EL (cell line): ENCODE measurements at places on chromosomes 5 and 9.

- peak; percentile 25 for DNase-seq
Measured at GRCh38 chr9:131854896-131855613, 115.2 kb upstream of the RAPGEF1 start.

- no peak for DNase-seq
Measured at GRCh38 chr9:79020276-79020675, 551.5 kb upstream of the TLE4 start.

DNA sequence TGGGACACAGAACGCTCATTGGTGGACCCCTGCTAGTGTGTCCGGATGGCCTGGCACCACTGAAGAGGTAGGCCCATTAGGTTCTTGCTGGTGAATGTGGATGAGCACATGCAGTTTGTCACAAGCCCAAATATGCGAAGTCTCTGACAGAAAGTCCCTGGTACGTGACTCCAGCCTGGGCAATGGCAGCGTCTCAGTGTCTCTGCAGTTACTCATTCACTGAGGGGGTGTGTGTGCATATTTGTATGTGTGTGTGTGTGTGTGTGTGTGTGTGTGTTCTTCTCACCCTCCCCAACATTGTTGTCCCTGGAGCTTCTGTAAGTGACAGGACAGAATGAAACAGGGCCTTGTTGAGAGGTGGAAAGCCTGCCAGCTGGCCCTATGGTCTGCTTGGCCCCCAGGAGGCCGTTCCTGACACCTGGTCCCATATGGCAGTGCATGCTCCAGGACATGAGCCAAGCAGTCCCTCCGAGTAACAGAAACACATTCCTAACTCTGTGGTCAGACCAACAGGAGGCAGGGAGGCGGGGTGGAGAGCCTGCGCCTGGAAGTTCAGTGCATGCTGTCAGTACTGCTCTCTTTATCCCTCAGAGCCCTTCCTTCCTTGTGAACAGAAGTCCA is 169.9 kb downstream of the SLC28A3 start:
- DNase-seq: peak; percentile 98

DNA sequence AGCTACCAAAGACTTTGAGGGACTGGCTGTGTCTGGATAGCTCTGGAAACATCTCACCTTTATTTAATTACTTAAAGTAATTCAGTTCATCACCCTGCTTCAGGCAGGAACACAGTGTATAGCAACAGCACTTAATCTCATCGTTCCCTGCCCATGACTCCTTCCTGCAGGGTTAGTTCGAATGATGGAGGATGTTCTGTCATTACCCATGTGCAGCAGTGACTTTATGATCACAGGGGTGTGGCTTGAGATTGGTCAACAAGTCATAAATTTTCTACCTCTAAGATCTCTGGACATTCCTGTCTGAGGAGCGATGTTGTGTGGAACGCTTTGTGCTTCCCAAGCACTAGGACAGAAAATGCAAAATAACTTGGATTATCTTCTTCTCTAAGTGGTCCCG is 37.1 kb upstream of the PRUNE2 start:
- DNase-seq: no peak

DNA sequence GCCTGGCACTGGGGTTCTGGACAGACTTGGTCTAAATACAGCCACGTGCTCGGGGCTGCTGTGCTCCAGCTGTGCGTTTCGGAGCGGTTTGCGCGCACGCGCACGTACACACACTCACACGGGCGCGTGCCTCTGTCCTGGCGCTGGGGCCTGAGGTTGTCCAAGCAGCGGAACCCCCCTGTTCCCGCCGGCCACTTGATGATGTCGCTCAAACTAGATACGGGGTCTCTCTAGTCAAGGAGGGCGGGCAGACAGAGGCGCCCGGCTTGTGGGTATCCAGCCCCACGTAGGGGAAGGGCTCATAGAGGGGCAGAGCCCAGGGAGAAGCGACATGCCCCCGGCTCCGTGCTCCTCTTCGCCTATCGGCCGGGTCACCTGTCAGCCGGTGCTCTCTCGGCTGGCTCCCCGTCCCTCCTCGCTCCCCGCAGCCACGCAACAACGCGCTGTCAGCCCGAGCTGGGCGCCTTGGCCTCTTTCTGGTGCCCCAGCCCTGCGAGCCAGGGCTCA is 8.9 kb downstream of the NR2F1-AS1 start:
- DNase-seq: no peak
